ENCODE measurements at places on chromosomes 2 and 18.

GRCh38 chr2:126910637-126911036 is 11.9 kb downstream of the TEX51 start:
- no peak for DNase-seq

DNA sequence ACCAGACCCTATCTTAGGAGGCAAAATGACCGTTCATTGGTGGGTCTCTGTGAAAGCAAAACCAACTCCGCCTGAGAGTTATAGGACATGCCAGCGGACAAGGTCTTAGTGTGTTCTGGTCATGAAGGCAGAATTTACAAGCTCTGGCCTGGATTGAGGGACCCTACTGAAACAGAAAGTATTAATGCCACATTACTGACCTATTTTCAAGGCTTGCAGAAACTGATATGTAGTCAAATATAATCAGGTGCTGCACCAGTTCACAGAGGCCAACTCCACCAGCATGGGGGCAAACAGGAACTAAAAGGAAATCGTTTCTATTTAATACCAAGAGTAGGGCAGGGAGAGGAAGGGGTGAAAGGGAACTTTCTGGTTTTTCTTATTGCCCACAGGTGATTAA is 19.7 kb downstream of the TYMS start:
- DNase-seq, result no peak

DNA sequence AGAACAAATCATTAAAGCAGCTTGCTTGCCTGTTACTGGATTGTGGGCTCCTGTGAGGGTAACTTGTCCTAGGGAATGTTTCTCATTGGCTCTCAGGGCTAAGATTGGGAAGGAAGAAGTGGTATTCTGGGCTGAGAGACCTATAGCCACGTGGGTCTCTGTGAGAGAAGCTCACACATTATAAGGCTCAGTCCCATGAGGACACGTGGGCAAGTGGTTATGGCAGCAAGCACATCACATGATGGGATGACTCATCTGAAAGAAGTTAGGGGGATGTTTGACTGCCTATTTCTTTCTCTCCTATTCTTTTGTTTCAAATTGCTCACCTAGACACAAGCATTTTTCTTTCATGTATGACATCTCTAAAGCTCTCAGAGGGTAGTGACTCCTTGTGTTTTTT is 418.0 kb upstream of the ST6GAL2 start:
- no peak for DNase-seq

DNA sequence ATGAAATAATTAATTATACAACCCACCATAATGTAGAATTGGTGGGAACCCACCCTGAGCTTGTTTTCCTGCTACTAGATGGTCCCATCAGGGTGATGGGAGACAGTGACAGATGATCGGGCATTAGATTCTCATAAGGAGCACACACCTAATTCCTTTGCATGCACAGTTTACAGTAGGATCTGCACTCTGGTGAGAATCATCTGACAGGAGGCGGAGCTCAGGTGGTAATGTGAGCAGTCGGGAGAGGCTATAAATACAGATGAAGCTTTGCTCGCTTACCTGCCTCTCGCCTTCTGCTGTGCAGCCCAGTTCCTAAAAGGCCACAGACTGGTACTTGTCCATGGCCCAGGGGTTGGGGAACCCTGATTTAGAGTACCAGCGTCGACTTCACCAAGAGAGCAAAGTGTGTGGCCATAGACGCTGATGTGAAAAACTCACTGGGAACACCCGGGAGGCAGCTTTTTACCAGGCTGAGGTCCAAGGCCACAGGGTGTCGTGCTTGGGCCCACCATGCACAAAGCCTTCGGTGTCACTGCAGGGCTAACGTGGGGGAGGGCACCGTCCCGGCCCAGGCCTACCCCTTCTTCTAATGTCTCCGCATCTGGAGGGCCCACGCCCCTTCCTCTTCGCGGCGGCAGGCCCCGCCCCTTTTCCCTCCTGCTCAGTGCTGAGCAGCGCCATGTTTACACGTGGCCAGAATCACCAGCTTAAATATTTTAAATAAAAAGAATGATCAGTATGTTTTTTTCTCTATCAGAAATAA is 296.8 kb upstream of the HDAC4 start:
- DNase-seq, result no peak

- DNase-seq, result no peak
These were observed 296.0 kb downstream of the NDUFA10 start for GRCh38 chr2:239729151-239729550.

GRCh38 chr2:206993964-206994363 is 54.6 kb downstream of the CPO start:
- DNase-seq, result no peak
